ENCODE measurements at places on chromosomes 7 and 10.

DNA sequence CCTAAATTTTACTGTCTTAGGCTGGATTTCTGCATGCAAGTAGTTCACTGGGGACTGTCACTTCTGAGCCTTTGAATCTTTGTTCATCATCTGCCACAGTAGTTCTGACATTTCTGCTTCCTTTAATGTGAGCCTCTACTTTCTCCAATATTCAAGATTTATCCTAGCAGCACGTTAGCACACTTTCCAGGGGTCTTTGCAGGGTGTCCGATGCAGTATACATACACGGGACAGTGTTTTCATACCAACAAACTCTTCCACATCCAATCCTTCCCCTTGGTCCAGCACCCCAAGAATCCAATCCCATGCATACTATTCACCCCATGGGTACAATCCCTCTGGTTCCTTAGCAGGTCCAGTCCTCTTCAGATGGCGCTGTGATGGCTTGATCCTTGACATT is 22.7 kb upstream of the NPTX2 start:
- DNase-seq: no peak

GRCh38 chr7:27154901-27155815 is 1.3 kb downstream of the HOXA7 start:
- no peak for DNase-seq

GRCh38 chr7:154902600-154903082 is 100.3 kb downstream of the PAXIP1 start:
- DNase-seq: no peak

DNA sequence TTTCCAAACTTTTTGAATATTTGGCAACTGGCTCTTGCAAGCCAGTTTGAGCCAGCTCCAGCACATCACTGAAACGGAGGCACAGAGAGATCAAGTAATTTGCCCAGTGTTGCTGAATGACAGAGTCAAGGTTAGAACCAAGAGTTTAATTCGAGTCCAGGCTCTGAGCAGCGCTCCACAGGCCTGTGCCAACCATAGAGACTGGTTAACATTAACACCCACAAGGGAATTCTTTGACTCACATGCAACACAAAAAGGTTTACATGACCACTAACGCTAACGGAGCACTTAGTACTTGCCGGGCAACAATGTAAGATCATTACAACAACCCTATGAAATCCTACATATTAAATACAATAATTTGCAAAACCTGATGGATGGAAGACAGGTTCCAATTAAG is 1.5 kb downstream of the RGS10 start:
- DNase-seq: no peak

- no peak for DNase-seq
Observed at GRCh38 chr7:13016592-13017332, 329.3 kb downstream of the ARL4A start.

DNA sequence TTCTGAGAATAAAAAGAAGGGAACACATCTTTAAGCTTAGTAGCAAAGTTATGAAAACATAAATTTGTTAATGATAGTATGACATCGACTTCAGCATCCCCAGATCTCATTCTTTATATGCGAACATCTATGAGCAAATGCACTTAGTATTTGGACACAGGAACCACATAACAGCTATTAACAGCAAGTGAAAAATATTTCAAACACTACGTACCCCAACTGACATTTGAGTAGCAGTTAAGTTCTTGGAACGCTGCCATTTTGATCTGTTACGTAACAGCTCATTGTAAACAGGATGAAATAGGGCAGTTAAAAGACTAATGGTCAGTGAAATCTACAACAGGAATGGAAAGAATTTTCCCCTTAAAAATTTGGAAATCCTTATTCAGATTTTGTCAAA is 428.9 kb downstream of the TNS3 start:
- no peak for DNase-seq

DNA sequence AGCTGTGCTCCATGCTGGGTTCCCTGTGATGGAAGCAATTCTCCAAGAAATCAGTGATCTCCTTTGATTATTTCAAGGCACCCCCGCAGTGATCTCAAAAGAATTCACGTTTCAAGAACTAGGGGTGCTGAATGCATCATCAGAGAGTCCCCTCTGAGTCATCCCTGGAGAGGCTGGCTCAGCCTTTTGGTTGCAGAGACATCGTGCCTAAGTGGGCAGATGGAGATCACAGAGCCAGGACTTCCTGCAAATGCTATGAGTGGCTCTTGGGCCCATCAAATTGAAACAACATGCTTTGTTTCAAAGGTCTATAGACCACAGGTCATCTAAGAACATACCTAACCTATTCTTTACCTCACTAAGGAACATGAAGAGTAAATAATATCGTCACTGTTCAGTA is 41.5 kb upstream of the PLEKHA1 start:
- DNase-seq: no peak

- DNase-seq: no peak
Observed at GRCh38 chr7:28957751-28958234, 337 bp downstream of the TRIL start.

DNA sequence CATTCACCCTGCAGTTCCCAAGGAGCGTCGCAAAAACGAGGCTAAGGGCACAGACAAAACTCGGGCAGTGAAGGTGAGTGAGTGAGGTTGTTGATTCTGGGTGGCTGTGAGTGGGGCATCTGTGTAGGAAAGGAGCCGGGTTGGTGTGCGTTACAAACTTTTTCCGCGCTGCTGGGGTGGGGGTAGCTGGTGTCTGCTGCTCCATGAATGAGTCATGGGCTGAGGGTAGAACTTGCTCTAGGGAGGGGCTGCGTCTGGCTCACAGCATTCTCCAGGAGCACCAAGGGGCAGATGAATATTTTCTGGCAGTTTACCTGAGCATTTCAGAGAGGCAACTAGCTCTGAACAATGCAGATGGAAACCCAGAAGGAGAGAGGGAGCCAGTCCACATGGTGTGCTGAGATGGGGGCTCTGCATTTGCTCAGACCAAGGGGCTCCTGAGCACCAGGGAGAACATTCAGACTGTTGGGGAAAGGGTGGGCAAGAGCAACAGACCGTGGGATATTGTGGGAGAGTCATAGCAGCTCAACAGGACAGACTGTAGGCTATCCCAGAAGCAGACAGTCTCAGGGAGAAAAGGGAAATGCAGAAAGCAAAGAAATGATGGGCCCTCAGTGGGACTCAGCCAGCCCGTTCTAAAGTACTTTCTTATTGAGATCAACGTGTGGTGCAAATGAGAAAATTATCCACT is 18.8 kb downstream of the NOBOX start:
- DNase-seq: no peak

GRCh38 chr10:76624470-76624869 is 1013.1 kb downstream of the KCNMA1 start:
- no peak for DNase-seq

DNA sequence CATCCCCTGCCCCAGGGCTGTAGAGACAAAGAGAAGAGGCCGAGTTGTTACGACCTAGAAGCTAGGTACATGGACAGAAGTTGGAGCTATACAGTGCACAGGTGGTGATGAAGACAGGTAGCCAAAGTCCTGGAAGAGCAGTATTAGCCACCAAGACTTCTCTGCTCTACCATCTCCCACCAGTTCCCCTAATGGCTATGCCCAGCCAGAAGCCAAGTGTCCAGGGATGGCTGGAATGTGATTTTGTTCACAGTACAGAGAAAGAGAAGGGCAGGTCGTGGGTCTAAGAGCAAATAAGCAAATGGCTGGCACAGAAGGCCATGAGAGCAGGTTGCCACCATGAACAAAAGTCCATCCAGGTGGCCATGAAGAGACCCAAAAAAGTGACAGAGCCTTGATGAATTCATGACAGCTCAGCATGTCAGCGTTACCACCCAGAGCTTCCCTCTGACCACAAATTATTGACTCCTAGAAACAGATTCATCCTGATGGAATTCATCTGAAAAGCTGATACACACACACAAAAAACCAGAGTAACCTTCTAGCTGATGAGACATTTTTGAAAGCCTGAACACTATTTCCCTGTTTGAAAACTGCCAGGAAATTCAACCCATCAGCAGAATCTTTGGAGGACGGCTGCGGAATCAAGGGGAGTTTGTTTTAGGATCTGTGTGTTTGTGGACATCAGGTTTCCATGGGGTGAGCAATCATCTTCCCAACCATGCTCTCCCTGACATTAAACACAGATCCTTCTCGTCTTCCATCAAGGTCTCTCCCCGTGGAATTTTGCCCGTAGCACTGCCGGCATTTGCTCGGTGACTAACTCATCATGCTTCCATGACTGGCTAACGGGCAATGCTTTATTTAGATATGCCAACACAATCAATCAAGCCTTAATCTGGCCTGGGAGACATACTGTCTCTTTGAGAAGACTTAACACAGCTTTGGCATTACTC is 906.7 kb upstream of the AUTS2 start:
- DNase-seq: no peak

- DNase-seq: no peak
Observed at GRCh38 chr10:70053218-70053840, 683 bp downstream of the MACROH2A2 start.

DNA sequence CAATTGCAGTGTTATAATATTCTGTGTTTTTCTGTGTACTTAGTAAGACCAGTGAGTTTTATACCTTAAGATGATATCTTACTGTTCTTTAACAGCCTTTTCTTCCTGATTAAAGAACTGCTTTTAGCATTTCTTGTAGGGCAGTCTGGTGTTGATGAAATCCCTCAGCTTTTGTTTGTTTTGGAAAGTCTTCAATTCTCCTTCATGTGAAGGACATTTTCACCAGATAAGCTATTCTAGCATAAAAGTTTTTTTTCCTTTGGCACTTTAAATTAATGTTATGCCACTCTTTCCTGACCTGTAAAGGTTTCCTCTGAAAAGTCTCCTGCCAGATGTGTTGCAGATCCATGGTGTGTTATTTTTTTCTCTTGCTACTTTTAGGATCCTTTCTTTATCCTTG is 1059.8 kb downstream of the LRMDA start:
- no peak for DNase-seq

DNA sequence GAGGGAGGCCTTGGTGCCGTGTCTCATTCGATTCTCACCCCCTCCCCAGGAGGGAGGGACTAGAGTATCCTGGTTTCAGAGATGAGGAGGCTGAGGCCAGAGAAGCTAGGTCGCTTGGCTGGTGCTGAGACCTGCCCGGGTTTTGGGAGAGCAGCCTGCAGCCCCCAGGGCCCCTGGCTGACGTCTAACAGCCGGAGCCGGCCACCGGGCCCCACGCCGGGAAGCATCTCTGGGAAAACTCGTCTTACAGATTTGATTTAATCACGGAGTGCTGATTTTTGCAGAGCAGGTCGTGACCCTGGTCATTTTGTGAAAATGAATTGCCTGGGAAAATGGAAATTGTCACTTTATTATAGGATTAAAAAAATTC is 97.5 kb downstream of the MICALL2 start:
- DNase-seq: no peak
